ENCODE measurements at places on chromosomes 2 and 18.
A peak's percentile ranks its signal among the peaks of the same experiment; 100 is the strongest.

DNA sequence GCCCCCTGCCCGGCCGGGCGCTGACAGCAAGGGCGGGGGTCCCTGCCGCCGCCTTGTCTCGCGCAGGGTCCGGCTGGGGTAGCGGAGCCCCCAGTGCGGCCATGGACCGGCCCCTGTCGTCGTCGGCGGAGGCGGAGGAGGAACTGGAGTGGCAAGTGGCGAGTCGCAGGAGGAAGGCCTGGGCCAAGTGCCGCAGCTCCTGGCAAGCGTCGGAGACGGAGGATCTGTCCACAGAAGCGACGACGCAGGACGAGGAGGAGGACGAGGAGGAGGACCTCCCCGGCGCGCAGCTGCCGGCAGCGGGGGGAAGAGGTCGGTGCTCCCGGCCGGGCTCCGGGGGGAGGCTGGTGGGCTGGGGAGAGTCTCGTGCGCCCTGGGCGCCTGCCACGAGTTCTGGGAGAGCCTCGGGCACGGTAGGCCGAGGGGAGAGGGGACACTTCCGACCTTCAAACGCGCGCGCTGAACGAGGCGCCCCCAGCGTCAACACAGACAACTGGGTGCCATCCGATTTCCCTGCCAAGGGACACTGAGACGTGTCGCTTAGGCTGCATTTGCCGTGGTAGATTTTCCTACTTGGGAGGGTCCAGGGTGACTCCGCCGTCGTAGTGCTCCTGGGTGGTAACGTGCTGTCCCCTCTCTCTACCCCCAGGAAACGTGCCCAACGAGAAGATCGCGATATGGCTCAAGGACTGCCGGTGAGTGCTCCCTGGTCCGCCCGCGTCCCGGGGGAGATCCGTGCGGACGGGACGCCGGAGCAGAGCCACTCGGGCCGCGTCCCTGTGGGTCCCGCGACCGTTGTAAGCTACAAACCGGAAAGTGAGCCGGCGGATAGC lies 652 bp downstream of the ITPRID2 start:
- DNase-seq = peak; percentile 51

GRCh38 chr18:76803814-76804213 lies 18.5 kb upstream of the ZNF236 start:
- no peak for DNase-seq

DNA sequence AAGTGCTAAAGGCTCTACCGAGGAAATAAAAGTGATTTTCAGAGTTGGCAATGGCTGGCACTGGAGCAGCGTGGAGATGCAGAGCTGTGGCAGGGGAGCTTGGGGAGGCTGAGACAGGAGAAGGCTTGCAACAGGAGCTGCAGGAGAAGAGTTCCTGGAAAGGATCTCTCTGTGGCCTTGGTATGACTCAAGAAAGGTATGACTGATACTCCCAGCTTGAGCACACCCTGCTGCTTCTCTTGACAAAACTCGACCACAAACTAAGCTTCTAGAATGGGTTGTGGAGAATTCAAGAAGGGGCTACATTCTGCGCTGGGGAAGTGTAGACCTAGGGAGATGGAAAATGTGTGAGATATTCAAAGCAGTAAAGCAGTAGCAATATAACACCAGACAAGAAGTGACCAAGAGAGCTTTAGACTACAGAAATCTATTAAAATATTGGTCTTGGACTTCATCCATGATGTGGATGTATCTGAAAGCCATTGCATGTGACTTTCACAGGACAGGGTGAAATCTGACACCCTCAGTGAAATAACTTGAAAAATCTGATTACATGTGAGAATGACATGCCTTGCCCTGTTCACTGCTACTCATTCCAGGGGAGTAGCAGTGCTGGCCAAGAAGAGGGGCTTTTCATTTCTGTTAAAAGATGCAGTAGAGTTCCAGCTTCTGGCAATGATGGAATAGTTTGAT lies 41.5 kb downstream of the SUCLG1 start:
- no peak for DNase-seq

GRCh38 chr18:75215663-75216062 lies 5.1 kb downstream of the TSHZ1 start:
- DNase-seq = no peak

DNA sequence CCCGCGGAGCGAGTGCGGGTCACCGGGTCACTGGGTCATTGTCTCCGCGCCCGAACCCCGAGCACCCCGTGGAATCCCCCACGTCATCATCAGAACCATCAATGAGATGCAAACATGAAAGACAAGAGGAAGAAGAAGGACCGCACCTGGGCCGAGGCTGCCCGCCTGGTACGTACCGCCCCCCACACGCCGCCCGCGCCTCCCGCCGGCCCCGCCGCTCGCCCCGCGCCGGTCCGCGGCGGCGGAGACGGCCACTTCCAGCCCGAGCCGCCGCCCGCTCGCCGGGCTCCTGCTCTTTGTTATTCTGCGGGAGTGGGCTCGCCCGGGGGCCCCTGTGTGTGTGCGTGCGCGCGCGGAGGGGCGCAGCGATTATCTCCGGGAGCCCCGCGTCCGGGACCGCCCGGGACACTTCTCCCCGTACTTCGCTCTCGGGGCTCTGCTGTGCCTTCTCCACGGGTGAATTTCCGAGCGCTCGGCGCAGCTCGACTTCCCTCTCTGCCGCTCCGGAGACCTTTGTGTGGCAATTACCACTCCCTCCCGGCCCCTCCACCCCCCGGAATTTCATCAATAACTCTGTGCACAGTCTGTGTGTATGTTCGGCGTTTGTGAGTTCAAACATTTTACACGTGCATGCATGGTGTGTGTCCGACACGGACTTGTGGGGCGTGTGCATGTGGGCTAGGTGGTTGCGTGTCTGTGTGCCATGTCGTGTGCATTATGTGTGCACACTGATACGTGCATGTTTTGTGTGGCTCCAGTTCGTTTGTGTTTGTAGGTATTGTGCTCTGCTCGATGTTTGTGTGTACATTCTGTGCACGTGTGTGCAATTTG lies 714 bp downstream of the ASXL3 start:
- no peak for DNase-seq

GRCh38 chr2:118860506-118860905 lies 13.1 kb upstream of the EN1 start:
- DNase-seq = no peak

- DNase-seq = no peak
Observed at GRCh38 chr18:13983506-13983905, 68.2 kb upstream of the MC2R start.

DNA sequence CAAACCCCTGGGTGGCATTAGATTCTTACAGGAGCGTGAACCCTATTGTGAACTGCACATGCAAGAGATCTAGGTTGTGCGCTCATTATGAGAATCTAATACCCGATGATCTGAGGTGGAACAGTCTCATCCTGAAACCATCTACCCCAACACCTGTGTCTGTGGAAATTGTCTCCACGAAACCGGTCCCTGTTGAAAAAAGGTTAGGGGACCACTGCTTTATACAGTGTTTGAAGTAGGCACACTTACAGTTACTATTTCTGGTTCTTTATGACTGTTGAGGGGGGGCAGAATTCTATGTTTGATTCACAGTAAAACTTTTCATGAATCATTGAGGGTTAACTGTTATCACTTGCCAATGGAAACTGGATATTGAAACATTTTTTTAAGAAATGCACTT lies 72.0 kb downstream of the RIF1 start:
- DNase-seq = no peak

DNA sequence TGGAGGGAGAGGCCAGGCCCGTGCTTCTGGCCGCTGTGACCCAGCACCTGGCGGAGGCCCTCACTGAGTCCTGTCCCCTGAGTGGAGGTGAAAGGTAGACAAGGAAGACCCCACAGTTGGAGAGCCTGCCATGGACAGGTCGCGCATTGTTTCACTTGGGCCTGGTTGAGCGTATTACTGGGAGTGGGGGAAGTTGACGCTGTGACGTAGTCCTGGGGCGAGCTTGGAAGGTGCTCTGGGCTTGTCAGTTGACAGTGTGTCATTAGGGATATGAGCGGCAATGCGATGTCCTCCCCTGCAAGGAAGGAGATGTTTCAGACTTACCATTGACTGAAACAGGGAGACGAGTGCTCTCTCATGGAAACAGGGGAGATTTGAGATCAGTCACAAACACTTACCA lies 127.1 kb downstream of the SH3RF3 start:
- DNase-seq = no peak

DNA sequence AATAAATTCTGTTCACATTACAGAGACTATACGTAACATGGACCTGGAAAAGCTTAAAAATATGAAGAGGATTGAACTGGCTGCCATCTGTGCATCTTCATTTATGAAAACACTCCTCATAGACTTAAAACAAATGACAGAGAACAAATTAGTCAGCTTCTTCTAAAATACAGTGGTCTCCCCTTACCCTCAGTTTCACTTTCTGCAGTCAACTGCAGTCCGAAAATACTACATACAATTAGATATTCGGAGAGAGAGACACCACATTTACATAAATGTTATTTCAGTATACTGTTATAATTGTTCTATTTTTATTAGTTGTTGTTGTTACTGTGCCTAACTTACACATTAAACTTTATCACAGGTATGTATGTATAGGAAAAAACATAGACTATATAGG lies 6.5 kb downstream of the RNF103 start:
- DNase-seq = no peak

GRCh38 chr2:166560022-166560421 lies 66.0 kb upstream of the SCN7A start:
- DNase-seq = no peak

- no peak for DNase-seq
Observed at GRCh38 chr18:45935591-45936335, 31.4 kb downstream of the EPG5 start.

DNA sequence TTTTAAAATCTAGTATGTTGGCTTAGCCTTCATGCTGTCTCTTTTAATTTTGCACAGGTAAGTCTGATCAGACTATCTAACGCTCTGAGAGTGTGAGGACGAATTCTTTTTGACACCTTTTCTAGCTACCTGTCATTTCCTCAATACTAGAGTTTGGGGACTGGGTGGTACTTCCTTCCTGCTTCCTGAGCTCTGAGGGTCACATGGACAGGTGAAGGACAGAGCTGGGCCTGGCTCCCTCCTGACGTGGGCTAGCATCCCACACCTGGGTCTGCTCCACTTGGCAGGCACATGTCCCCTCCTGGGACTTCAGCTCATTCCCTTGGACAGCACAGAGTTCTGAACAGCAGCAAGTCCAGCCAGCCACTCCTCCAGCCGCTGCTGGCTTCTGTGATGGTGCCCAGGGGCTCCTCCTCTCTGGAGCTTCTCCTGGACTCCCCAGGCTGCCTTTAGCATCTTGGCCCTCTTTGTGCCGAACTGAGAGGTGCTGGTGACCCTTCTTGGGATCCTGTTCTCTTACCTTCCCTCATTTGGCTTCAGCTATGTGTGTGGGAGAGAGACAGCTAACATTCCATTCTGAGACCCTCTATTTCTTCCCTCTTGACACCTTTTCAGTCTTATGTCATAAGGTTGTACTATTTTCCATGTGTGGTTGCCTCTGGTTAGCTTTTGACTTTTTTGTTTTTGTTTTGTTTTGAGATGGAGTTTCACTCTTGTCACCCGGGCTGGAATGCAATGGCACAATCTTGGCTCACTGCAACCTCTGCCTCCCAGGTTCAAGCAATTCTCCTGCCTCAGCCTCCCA lies 106.9 kb downstream of the B3GNT2 start:
- DNase-seq = no peak

DNA sequence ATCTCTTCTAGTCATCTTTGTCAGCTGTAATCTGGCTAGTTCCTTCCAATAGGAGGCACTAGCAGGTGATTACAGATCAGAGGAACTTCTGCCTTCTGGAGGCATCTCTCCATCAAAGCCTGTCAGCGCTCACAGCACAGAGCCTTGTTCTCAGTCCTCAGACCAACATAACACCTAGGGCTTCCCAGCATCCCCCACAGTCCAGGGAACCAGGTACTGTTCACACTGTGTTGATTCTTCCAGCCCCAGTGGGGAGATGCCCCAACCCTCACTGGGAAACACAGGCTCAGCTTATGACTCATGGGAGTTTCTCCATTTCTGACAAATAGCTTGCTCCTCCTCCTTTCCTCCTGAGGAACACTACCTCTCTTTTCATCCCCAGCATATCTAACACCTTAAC lies 601.7 kb downstream of the CBLN2 start:
- no peak for DNase-seq

DNA sequence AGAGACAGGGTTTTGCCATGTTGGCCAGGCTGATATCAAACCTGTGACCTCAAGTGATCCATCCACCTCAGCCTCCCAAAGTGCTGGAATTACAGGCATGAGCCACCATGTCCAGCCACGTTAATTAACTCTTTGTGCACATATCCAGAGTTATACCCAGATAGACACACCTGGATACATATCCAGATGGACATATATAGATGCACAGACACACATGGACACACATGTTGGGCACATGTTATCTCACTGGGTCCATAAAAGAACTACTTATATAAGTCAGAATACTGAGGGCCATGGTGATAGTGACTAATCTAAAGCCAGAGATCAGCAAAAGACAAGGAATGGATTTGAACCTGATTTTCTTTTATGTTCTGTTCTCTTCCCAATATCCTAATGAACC lies 158.6 kb downstream of the IRS1 start:
- no peak for DNase-seq

DNA sequence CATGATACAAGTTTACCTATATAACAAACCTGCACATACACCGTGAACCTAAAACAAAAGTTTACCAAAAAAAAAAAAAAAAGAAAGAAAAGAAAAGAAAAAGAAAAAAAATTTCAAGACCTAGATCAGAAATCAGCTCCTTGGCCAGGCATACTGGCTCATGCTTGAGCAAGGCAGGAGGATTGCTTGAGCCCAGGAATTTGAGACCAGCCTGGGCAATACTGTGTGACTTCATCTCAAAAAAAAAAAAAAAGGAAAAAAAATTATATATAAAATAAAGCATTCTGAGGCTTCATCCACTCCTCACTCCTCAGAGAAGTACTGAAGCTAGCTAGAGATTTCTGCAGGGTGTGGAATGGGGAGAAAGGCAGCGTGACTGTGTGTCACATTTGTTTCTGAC lies 11.8 kb upstream of the PROC start:
- no peak for DNase-seq

DNA sequence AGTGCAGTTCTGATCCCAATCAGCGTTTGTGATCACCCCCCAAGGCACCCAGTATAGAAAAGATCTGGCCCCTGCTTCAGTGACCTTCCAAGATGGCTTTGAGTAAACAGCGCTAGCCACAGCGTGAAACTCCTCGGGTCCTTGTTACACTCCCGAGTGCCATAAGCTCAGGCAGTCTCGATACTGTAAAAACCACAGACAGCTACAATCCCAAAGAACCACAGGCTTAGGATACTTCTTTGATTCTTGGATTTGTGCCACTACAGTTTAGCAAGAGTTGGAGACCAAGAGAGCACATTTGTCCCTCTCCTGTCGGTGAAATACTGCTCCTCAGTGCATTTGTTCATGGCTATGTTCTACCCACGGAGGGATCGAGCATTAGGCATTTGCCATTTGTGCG lies 352.5 kb upstream of the ZNF521 start:
- DNase-seq = no peak
